ENCODE measurements at places on chromosomes 13 and 19.

- H3K36me3 ChIP-seq: no peaks in the 10 kb centered on the region
- no peak overlapping the region for H3K4me3 ChIP-seq
- no peak for DNase-seq
- no peaks in the 10 kb centered on the region for H3K4me1 ChIP-seq
- no peak overlapping the region for H3K27ac ChIP-seq
These were observed 22.3 kb downstream of the NLRP11 start for GRCh38 chr19:55809381-55810058.

DNA sequence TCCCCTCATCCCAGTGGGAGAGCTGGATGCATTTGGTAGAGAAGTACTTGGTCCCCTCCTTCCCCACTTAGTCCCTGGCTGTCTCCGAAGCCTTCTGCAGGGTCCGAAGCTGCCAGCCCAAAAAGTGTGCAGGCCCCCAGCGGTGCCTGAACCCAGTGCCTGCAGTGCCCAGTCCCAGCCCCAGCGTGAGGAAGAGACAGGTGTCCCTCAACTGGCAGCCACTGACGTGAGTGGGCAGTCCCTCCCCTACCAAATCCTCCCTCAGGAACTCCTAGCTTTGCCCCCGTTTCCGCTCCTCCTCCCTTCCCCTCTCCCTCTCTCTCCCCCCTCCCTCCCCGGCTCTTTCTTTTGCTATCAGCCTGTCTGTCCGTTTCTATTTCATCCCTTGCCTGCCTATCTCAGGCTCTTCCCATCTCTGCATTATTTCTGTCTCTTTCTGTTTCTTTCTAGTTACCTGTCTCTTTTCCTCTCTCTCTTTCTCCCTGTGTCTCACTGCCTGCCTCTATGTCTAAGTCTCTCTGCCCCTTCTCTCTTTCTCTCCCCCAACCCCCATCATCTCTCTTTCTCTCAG is 1.8 kb upstream of the LTBP4 start:
- H3K36me3 ChIP-seq: no peaks in the 10 kb centered on the region
- peaks cover 5% of the 10 kb centered on the region for H3K27me3 ChIP-seq
- H3K27ac ChIP-seq: peak overlapping the region; percentile 83
- peaks cover 76% of the 10 kb centered on the region for H3K4me1 ChIP-seq
- H3K4me3 ChIP-seq: peak overlapping the region; percentile 64

GRCh38 chr19:17333611-17334413 is 843 bp downstream of the ANO8 start:
- peak overlapping the region; percentile 67 for H3K4me3 ChIP-seq
- no peaks in the 10 kb centered on the region for H3K27me3 ChIP-seq
- no peak for DNase-seq

- DNase-seq: no peak
- H3K27me3 ChIP-seq: no peaks in the 10 kb centered on the region
- H3K4me3 ChIP-seq: no peak overlapping the region
- no peaks in the 10 kb centered on the region for H3K4me1 ChIP-seq
These were observed 126.0 kb downstream of the PCCA start for GRCh38 chr13:100214886-100215285.

DNA sequence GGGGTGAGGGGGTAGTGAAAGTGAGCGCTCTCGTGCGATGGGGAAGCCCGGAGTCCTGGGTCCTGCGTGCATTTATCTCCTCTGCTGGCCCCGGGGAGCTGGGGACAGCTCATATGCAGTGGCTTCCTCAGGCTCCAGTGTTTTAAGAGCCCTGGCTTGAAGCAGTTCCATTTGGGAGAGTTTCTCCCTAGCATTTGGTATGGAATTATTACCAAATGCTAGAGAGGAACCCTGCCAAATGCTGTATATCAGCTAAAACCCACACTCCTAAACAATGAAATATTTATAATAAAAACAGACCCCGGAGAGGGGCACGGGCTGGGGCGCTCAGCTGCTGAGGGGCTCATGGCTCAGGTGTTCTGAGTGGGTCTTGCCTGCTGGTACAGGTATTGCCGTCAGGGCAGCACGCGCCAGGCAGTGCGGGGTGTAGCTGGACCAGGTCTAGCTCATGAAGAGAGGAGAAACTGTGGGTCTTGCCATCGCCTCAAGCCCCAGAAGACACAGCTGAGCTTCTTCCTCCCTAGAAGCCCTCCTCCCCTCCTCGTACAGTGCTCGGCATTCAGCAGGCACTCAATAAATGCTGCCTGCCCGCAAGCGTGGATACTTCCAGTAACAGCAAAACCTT is 163.6 kb upstream of the ZNF536 start:
- H3K27ac ChIP-seq: no peak overlapping the region
- H3K4me1 ChIP-seq: no peaks in the 10 kb centered on the region
- no peaks in the 10 kb centered on the region for H3K27me3 ChIP-seq
- no peak overlapping the region for H3K4me3 ChIP-seq
- H3K36me3 ChIP-seq: no peaks in the 10 kb centered on the region

GRCh38 chr19:17458970-17459369 is 1.8 kb downstream of the NXNL1 start:
- no peaks in the 10 kb centered on the region for H3K36me3 ChIP-seq
- DNase-seq: no peak
- H3K27ac ChIP-seq: no peak overlapping the region
- peaks cover 16% of the 10 kb centered on the region for H3K27me3 ChIP-seq

DNA sequence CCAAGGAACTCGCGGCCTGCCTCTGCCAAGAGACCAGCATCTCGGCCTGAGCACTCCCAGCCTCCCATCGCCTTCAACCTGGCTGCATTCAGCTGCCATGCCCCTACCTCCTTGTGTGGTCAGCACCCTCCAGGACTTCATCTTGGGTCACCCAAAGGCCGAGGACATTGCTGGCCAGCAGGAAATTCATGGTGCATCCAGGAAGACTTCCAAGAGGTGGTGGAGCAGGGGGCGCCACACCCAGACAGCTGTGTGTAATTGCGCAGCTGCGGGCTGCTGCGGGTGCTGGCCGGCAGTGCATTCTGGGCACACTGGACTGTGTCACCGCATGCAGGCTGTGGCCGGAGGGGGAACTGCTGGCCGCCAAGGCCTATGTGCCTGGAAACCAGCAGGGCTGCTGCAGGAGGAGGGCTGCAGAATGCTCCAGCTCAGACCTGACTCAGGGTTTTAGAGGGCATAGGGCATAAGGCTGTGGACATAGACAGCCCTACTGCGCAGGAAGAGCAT is 164.3 kb upstream of the TUBA3C start:
- no peak overlapping the region for H3K4me3 ChIP-seq
- no peaks in the 10 kb centered on the region for H3K36me3 ChIP-seq
- H3K4me1 ChIP-seq: no peaks in the 10 kb centered on the region
- DNase-seq: no peak
- H3K27ac ChIP-seq: no peak overlapping the region
- H3K27me3 ChIP-seq: no peaks in the 10 kb centered on the region

All from right atrium auricular region (tissue), 2 donors.